ENCODE measurements at places on chromosomes 6 and 20. TPM values are rescaled to one million over a fixed set of nuclear protein-coding genes. Genes with fewer than 3 reads are reported as not detected.
A peak's percentile ranks its signal among the peaks of the same experiment; 100 is the strongest.

GRCh38 chr6:18506382-18507017 is 119.3 kb downstream of the RNF144B start:
- H3K4me1 ChIP-seq = peaks cover 49% of the 10 kb centered on the region
- DNase-seq = no peak
- H3K27me3 ChIP-seq = peaks cover 28% of the 10 kb centered on the region
- H3K36me3 ChIP-seq = no peaks in the 10 kb centered on the region
- H3K27ac ChIP-seq = no peak overlapping the region

DNA sequence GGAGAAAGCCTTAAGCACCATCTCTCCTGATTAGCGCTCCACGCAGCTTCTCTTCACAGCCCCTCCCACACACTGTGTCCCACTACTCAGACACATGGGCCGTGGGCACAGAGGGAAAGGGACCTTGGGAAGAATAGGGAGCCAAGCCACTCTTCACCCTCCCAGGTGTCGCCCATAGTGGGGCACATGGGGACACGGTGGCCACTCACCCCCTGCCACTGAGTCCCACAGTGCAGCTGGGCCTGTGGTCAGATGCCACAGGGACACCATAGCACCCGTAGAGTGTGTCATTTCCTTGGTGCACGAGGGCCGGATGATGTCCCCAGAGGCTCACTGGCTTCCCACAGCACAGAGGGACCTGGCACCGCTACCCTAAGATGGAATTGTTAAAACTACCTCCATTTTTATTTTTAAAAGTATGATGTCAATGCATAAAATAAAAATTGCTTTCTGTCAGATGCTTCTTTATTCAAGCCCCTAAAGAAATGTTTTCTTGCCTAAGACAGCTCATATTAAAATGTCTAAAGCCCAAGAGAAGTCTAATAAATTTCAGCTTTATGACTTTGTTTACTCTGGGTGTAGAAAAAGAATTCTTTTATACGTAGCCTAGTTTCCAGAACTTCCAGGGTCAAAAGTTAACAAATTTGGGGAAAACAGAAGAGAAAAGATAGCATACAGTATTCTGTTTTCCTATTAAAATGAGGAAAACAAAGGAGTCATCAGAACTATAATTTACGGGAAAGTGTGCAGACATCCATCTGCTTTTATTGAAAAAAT is 191.0 kb upstream of the SNX9 start:
- H3K4me3 ChIP-seq = no peak overlapping the region
- H3K4me1 ChIP-seq = no peaks in the 10 kb centered on the region
- no peaks in the 10 kb centered on the region for H3K36me3 ChIP-seq
- no peak for DNase-seq

DNA sequence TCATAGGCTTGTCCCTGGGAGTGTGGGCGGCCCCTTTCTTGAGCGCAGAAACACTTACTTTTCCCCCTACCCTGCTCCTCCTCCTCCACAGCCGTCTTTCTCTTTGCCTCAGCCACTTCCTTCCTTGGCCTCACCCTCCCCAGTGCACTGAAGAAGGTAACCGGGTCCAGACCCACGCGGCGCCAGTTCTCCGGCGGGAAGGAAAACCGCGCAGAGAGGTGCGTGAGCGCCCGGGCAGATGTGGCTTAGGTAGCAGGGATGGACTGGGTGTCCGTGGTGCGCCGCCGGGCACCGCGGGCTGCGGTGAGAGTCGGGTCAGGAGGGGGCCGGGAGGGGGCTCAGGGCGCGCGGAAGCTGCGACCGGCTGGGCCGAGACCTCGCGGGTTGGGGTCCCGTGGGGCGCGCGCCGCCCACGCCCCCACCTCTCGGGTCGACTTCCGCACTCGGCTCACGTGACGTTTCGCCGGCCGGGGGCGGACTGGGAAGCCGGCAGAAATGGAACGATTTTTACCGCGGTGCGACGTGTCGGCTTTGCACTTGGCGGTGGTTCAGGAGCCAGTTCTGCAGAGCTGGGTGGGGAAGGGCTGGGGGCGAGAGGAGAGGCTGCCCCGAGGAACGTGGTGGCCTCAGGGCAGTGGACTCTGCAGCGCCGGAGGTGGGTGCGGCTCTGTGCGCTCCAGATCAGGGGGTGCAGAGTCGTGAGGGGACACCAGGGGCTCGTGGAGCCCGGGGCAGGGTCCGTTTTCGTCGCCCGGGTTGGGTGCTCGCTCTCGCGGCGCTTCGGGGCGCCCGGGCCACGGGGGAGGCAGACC is at the start of gene ABRACL:
ABRACL (plus strand) TSS at position 88 of the 812 bp plus-strand sequence. CDS start 5,416 bp downstream, outside the sequence.
- no peaks in the 10 kb centered on the region for H3K27me3 ChIP-seq
- H3K4me3 ChIP-seq = peak within 1 kb of the TSS; percentile 84
- peaks cover 30% of the 10 kb centered on the region for H3K4me1 ChIP-seq
- peak; percentile 81 for DNase-seq
- H3K36me3 ChIP-seq = peaks cover 6% of the 10 kb centered on the region

NANP gene
- total RNA-seq = 4.3 TPM

DNA sequence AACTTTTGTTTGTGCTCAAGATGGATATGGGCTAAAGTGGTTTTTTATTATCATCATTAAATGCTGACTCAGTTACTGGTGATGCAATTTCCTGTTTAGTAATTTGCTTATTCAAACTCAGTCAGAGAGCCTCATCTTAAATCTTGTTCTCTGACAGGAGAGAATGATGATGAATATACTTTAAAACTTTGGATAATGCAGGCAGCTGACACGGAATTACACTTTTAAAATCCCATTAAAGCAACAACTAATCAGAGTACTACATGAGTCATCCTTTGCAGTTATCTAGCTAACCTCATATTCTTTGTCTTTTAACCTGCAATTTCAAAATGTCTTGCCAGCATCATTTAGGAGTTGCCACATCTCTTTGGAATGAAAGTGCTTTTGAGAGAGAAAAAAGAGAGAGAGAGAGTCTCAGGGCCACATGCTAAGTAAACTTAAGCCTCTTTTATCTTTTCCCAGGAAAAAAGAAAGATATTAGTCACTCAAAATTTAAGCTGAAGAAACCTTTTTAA is 9.2 kb upstream of the C6orf141 start:
- no peak overlapping the region for H3K27ac ChIP-seq
- DNase-seq = no peak
- H3K36me3 ChIP-seq = no peaks in the 10 kb centered on the region
- H3K27me3 ChIP-seq = peaks cover 1% of the 10 kb centered on the region
- peaks cover 6% of the 10 kb centered on the region for H3K4me1 ChIP-seq

SAPCD1 gene
- total RNA-seq = 15.7 TPM

- H3K4me1 ChIP-seq = peaks cover 17% of the 10 kb centered on the region
- H3K27me3 ChIP-seq = no peaks in the 10 kb centered on the region
- H3K27ac ChIP-seq = no peak overlapping the region
- no peak for DNase-seq
- no peaks in the 10 kb centered on the region for H3K36me3 ChIP-seq
Measured at GRCh38 chr6:52666071-52666470, 4.8 kb upstream of the TMEM14A start.

DNA sequence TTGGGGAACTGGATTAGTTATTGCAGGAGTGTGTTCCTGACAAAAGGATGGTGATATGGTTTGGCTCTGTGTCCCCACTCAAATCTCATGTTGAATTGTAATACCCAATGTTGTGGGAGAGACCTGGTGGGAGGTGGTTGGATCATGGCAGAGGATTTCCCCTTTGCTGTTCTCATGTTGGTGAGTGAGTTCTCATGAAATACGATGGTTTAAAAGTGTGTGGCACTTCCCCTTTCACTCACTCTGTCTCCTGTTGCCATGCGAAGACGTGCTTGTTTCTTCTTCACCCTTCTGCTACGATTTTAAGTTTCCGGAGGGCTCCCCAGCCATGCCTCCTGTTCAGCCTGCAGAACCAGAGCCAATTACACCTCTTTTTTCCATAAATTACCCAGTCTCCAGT is 16.2 kb upstream of the TREM1 start:
- no peak for DNase-seq
- H3K4me1 ChIP-seq = peaks cover 35% of the 10 kb centered on the region
- peaks cover 9% of the 10 kb centered on the region for H3K36me3 ChIP-seq
- no peak overlapping the region for H3K27ac ChIP-seq

ABCC10 gene
- 32.8 TPM for total RNA-seq

- H3K4me3 ChIP-seq = no peak overlapping the region
- peaks cover 1% of the 10 kb centered on the region for H3K36me3 ChIP-seq
- H3K27ac ChIP-seq = no peak overlapping the region
- peaks cover 31% of the 10 kb centered on the region for H3K27me3 ChIP-seq
- DNase-seq = no peak
- H3K4me1 ChIP-seq = peaks cover 6% of the 10 kb centered on the region
Measured at GRCh38 chr6:89120371-89120770, 2.5 kb upstream of the SRSF12 start.

DNA sequence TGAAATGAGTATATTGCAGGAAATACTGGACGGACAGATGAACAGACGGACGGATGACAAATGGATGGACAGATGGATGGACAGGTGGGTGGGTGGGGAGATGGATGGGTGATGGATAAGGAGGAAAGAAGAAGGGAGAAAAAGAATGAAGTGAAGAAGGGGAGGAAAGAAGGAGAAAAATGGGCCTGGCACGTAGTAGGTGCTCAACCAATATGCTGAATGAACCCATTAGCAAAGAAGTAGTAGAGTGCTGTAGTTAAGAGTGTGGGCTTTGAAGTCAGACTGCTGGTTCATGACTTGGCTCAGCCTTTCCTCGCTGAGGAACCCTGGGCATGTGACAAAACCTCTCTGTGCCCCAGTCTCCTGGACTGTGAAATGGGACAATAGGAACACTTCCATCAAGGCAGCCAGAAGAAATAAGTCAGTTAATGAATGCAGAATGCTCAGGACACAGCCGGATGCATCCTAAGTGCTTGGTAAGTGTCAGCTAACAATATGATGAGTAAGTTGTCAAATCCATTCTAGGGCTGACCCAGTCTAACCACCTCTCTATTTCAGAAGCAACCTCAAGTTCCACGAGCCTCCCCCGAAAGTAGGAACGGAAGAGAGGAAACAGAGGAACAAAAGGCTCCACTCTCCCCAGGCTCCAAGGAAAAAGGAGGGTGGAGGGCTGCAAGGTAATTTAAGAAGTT is 37.9 kb downstream of the PREX1 start:
- peaks cover 6% of the 10 kb centered on the region for H3K27me3 ChIP-seq
- H3K4me1 ChIP-seq = peaks cover 7% of the 10 kb centered on the region
- peak overlapping the region; percentile 83 for H3K4me3 ChIP-seq
- DNase-seq = no peak
- H3K27ac ChIP-seq = peak overlapping the region; percentile 1
- H3K36me3 ChIP-seq = no peaks in the 10 kb centered on the region

DNA sequence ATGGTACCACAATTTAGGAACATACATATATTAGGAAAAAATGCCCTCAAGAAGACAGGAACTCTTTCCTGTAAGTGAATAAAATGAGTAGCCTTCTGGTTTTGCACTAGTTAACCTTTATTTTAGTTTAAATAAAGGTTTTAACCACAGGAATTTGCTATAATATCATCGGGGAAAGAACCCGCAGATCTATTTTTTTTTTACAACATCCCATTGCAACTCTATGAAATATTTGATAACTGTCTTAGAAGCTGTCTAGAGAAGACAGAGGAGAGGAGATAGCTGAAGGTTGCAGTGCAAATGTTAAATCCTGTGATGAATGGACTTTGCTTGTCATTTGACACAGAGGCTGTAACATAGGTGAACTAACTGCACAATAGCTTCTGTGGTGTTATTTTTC is 69.5 kb downstream of the TINAG start:
- DNase-seq = no peak
- no peak overlapping the region for H3K4me3 ChIP-seq
- H3K27ac ChIP-seq = no peak overlapping the region

IMPG1 gene
- total RNA-seq = not detected

GRCh38 chr6:164926686-164927085 is 382.7 kb downstream of the C6orf118 start:
- H3K4me1 ChIP-seq = no peaks in the 10 kb centered on the region
- H3K4me3 ChIP-seq = no peak overlapping the region
- no peaks in the 10 kb centered on the region for H3K27me3 ChIP-seq

DNA sequence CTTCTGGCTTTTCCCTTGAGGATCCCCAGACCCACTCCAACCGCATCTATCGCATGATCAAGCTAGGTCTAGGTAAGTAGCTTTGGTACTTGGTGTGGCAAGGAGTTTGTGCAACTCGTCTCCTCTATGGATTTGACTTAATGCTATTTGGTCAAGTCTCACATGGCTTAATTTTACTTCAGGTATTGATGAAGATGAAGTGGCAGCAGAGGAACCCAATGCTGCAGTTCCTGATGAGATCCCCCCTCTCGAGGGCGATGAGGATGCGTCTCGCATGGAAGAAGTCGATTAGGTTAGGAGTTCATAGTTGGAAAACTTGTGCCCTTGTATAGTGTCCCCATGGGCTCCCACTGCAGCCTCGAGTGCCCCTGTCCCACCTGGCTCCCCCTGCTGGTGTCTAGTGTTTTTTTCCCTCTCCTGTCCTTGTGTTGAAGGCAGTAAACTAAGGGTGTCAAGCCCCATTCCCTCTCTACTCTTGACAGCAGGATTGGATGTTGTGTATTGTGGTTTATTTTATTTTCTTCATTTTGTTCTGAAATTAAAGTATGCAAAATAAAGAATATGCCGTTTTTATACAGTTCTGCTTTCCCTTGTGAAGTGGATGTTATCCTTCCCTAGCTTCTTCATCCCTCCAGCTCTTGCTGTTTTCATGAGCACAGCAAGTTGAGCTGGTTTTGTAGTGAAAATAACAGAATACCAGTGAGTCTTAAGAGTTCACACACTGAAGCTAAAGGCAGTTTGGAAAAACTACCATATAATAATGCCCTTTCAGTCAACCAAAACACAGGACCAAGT is 3.8 kb downstream of the SLC35B2 start:
- peaks cover 86% of the 10 kb centered on the region for H3K4me1 ChIP-seq
- peak; percentile 72 for DNase-seq
- peak overlapping the region; percentile 2 for H3K4me3 ChIP-seq
- peaks cover 34% of the 10 kb centered on the region for H3K36me3 ChIP-seq

GRCh38 chr6:122871079-122871478 is 82.0 kb downstream of the SMPDL3A start:
- H3K27ac ChIP-seq = no peak overlapping the region
- H3K4me3 ChIP-seq = no peak overlapping the region
- H3K4me1 ChIP-seq = no peaks in the 10 kb centered on the region
- no peak for DNase-seq
- H3K27me3 ChIP-seq = no peaks in the 10 kb centered on the region
- H3K36me3 ChIP-seq = no peaks in the 10 kb centered on the region

TBC1D7 gene
- 22.8 TPM for total RNA-seq

DNA sequence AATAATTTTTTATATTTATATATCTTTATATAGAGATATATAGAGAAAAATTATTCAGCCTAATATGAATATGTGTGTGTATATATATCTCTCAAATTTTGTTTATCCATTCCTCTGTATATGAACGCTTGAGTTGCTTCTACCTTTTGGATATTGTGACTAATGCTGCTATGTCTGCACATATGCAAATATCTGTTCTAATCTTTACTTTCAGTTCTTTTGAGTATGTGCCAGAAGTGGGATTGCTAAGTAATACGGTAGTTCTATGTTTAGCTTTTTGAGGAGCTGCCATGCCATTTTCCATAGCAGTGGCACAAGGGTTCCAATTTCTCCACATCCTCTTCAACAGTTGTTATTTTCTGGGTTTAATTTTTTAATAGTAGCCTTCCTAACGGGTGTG is 72.8 kb upstream of the CEP85L start:
- H3K27ac ChIP-seq = peak overlapping the region; percentile 81
- no peak for DNase-seq

GRCh38 chr6:168039849-168040248 is 39.2 kb downstream of the FRMD1 start:
- H3K4me1 ChIP-seq = peaks cover 10% of the 10 kb centered on the region
- H3K27ac ChIP-seq = no peak overlapping the region
- H3K27me3 ChIP-seq = peaks cover 15% of the 10 kb centered on the region
- H3K36me3 ChIP-seq = peaks cover 5% of the 10 kb centered on the region
- no peak for DNase-seq

CHRNA4 gene
- total RNA-seq = not detected

Data from activated T-cell treated with anti-CD3 and anti-CD28 coated beads, Interleukin-2, amount 50 U/mL, for 72 hours (primary cell).